ENCODE measurements at places on chromosomes 4 and X. TPM values are rescaled to one million over a fixed set of nuclear protein-coding genes. Genes with fewer than 3 reads are reported as not detected.

DNA sequence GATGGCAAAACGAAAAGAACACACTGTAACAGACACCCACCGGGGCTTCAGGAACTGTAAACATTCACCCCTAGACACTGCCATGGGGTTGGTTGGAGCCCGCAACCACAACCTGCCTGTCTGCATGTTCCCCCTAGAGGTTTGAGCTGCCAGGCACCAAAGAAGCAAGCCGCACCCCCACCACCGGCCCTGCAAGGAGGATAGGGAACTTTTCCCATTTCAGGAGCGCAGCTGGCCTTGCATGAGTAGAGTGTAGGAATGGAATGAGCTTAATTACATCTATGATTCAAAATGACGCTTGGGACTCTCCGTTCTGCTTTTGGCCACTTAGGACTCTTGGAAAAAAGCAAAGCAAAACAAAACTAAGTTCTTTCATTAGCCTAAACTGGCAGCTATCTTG is 243.6 kb upstream of the CTSO start:
- H3K36me3 ChIP-seq, result no peaks in the 10 kb centered on the region
- 0 out of 2 replicates have a peak, but pooled peaks cover 2% of the 10 kb centered on the region for H3K4me1 ChIP-seq

- no peak for DNase-seq
- no peaks in the 10 kb centered on the region for H3K4me1 ChIP-seq
- no peak overlapping the region for H3K4me3 ChIP-seq
- H3K36me3 ChIP-seq, result no peaks in the 10 kb centered on the region
- H3K27me3 ChIP-seq, result no peaks in the 10 kb centered on the region
Observed at GRCh38 chrX:107288676-107289075, 82.3 kb downstream of the DNAAF6 start.

The TACC3 gene
- 74.7 TPM for total RNA-seq

GRCh38 chr4:109826719-109827118 is 1.1 kb upstream of the RRH start:
- H3K4me1 ChIP-seq, result no peaks in the 10 kb centered on the region
- peaks cover 38% of the 10 kb centered on the region for H3K36me3 ChIP-seq
- no peak overlapping the region for H3K27ac ChIP-seq
- H3K27me3 ChIP-seq, result no peaks in the 10 kb centered on the region

DNA sequence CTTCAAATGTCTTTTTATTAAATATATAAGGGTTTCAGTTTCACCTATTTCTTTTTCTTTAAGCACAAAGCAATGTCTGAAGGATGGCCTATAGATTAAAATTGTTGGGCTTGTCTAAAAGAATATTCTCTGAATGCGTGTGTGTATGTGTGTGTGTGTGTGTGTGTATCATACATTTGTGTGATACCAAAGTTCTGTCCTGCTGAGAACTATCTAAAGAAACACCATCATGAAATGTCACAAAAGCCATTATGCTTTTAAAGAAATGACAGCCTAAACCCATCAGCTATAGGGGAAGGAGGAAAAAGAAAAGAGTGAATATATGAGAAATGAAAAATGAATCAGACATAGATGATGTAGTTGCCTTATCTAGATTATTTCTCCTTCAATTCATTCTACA is 1501.5 kb upstream of the TENM3 start:
- H3K36me3 ChIP-seq, result no peaks in the 10 kb centered on the region
- no peak overlapping the region for H3K4me3 ChIP-seq
- DNase-seq, result no peak
- no peaks in the 10 kb centered on the region for H3K4me1 ChIP-seq
- no peaks in the 10 kb centered on the region for H3K27me3 ChIP-seq

DNA sequence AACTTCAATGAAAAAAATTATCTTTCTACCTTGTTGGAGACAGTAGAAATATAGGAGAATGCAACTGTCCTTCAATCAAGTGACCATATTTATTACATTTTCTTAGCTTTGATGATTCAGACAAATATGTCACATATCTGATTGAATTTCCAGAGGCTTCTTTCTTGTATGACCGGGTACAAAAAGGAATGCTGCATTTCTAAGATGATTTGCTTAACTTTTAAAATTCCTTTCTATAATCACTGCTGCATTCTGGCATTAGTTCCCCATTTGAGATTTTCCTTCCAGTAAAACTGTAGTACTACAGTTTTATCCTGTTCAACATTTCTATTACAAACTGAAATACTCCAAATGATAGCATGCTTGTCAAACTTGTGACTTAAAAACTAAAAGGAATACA is 5.2 kb downstream of the MFSD8 start:
- no peak overlapping the region for H3K27ac ChIP-seq
- no peaks in the 10 kb centered on the region for H3K4me1 ChIP-seq
- no peak overlapping the region for H3K4me3 ChIP-seq
- no peak for DNase-seq
- H3K27me3 ChIP-seq, result no peaks in the 10 kb centered on the region

The ZNF330 gene
- 45.8 TPM for total RNA-seq

The GAGE2A gene
- not detected for total RNA-seq

- no peaks in the 10 kb centered on the region for H3K27me3 ChIP-seq
- DNase-seq, result no peak
- no peak overlapping the region for H3K27ac ChIP-seq
Observed at GRCh38 chrX:129802863-129803262, 23.1 kb downstream of the SASH3 start.

The BANK1 gene
- total RNA-seq, result 1.1 TPM

The SMPX gene
- total RNA-seq, result 16.8 TPM

Data from SJCRH30 (cell line).